ENCODE measurements at places on chromosomes 16 and 17.

DNA sequence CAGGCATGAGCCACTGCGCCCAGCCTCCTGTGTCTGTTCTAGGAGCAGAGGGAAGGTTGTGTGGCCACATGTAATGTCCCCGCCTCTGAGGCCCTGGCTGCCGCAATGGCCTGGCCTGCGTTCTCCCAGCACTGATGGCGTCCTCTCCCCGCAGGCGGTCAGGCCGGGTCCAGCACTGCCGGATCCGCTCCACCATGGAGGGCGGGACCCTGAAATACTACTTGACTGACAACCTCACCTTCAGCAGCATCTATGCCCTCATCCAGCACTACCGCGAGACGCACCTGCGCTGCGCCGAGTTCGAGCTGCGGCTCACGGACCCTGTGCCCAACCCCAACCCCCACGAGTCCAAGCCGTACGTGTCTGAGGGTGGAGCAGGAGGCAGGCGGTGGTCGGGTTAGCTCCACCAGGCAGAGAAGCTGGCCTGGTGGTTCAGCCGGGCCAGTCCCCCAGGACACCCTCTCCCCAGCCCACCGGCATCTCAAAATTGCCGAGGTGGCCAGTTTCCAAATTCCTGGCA, 100.8 kb downstream of the SDR42E1 start:
- DNase-seq = no peak

- DNase-seq = no peak
Observed at GRCh38 chr17:78206298-78206697, 7.8 kb upstream of the BIRC5 start.

DNA sequence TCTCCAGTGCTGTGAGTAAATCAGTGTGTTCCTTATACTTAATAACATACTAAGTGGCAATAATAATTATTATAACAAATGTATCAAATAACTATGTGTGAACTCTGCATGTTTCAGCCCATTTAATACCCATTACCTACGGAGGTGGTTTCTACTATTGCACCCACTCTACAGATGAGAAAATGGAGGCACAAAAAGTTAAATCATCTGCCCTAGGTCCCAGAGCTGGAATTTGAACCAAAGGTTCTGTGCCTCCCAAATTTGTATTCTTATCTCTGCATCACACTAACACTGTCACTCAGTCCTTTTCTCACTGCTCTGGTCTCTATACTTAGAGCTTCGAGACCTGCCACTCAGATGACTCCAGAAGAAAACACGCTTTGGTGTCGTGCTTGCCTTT, 417.0 kb downstream of the MAF start:
- no peak for DNase-seq

GRCh38 chr17:1541367-1541904, 21.2 kb downstream of the PITPNA start:
- DNase-seq = no peak

DNA sequence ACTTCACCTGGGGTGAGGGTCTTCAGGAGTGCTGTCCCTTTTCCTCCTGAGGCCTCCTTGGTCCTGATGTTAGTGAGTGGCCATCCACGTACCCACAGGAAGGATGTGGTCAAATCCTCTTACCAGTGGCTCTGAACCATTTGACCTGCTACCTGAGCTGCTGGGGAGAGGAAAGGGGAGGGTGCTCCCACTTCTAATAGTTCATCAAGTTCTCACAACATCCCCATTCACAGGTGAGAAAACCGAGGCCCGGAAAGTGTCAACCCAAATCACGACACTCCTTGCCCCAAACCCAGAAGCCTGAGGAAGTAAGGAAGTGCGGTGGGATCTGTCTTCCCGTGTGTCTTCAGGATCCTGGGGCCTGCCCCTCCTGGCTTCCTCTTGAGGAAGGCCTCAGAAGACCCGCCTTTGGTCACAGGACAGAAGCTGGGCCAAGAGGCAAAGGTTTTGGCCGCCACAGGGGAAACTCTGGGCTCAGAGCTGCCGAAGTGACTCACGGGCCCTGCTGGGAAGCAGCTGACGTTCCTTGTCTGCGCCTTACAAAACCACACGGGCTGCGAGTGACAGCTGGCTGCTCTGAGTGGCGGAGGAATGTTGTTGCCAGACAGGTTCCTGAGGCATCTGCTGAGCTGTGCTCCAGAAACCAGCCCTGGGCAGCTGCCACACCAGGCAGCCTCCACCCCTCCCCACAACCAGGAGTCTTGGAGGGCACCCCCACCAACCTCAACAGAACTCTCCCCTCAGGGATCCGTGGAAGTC, 13.9 kb upstream of the KIFC3 start:
- DNase-seq = no peak

DNA sequence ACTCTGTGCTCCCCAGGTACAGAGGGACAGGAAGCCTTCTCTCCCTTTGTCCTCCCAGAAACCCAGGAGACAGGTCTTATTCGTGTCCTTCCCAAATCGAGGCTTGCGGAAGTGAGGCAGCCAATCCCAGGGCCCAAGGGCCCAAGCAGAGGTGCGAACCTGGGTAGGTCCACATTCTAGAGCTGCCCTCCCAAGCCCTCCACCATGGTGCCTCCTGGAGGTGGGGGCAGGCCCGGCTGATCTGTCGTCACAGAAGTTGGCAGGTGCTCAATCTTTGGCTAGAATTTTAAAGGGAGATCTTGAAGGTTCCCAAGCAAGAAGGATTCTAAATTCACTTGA, 21.5 kb downstream of the MRC2 start:
- no peak for DNase-seq

DNA sequence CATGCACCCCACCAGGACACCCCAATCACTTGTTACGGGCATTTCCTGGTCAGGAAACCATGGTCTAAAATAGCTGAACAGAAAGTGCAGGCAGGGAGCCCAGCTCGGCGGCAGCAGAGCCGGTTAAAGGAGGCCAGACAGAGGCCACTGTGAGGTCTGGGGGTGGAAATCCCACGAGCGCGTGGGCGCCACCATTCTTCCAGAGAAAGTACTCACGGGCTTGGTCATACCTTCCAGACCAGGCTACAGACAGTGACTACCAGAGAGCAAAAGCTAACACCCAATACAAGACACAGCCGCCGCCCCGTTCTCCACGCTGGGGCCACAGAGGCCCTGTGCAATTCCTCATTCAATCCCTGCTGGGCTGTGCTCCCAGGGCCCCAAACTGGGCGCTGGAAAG, 11.9 kb downstream of the CEP131 start:
- no peak for DNase-seq

DNA sequence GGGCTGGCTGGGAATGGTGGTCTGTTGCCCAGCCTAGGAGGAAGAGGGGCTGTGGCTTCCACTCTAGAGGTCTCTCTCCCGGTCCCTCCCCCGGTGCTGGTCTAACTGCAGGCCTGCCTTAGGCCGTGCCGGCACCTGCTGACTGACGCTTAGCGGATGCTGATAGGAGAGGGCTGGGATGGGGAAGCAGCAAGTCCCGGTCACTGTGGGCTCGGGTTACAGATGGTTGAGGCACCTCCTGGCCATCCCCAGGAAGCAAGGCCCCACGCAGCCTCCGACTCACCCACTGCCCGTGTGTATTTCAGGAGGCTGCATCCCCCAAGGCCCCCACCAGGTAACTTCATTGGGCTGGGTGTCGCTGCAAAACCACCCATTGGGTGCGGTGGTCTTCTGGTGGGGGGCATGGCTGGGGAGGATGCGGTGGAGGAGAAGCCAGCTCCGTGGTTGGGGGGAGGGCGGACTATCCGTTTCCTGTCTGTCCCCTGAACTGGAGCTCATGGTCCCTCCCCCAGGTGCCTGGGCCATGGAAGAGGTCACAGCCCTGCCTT, 278.9 kb downstream of the SEC14L1 start:
- no peak for DNase-seq

DNA sequence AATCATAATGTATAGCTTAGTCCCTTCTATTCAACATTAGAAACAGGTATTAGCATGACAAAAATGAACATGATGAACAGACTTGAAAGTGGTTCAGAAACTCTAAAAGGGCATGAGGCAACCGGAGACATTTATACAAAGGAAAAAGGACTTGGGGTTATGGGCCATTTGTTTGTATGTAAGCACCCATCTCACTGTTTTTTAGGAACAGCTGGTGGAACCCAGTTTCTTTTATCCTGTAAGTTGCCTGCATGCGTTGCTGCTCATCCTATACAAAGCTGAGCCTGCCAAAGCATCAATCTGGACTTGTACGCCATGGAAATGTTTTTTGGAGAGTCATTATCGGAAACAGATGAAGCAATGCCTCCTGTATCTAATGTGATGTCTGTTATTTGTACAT, 72.3 kb upstream of the NACA2 start:
- no peak for DNase-seq

GRCh38 chr17:72592242-72592966, 471.6 kb downstream of the SOX9 start:
- DNase-seq = no peak

DNA sequence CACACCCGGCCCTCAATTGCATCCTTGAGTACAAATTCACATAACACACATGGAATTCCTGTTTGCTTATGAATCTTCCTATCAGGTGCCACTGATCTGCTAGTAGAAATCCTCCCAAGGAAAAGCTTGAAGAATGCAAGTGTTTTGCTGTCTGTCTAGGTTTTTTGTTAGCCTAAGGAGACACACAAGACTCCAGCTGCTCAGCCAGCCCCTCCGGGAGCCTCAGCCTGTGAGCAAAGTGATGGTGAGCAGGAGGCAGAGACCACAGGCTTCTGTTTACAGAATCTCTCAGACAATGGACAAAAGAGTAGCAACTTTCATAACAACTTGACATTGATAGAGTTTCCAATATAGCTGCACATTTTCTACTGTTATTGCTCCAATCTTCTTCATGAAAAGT, 18.4 kb upstream of the PRKCA start:
- DNase-seq = no peak

DNA sequence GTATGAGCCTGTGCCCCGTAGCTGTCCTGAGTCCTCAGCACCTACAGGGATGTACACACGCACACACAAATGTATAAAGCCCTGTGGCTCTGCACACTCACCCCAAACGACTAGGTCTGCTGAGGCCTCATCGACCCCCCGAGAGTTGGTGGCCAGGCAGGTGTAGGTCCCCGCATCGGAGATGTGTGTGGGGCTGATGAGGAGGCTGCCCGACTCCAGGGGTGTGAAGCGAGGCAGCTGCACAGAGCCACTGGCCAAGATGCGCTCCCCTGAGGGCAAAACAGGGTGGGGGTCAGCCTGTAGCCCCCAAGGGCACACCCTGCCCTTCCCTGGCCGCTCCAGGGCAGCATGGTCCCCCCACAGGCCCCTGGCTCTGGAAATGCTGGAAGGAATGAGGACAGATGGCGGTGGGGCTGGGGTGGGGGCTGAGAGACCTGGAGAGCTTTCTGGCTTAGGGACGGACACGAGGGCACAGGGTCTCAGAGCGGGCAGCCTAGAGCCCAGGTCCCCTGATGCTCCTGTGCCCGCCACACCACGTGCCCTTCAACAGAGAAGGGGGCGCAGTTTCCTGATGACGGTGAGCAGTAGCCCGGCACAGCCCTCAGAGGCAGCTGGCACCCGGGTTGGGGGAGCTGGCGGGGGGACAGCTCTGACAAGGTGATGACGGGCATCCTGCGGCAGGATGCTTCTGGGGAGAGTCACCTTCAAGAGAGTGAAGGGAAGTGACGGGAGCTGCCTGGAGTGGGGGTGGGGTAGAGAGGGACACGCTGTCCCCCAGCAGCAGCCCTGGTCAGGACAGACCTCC, 119.8 kb upstream of the CDC42EP4 start:
- DNase-seq = no peak

GRCh38 chr16:88983771-88984687, 7.0 kb upstream of the CBFA2T3 start:
- no peak for DNase-seq

GRCh38 chr16:50453446-50453845, 84.7 kb upstream of the BRD7 start:
- no peak for DNase-seq

- DNase-seq = no peak
Observed at GRCh38 chr16:75193265-75193650, 13.7 kb downstream of the CTRB2 start.

- no peak for DNase-seq
Observed at GRCh38 chr17:33896263-33896662, 358.8 kb upstream of the CCL2 start.

- DNase-seq = peak; percentile 30
Observed at GRCh38 chr17:44599298-44600175, 42.3 kb downstream of the FZD2 start.

GRCh38 chr17:55314061-55314783, 49.5 kb downstream of the HLF start:
- no peak for DNase-seq

GRCh38 chr16:11091021-11091785, 146.8 kb downstream of the CLEC16A start:
- DNase-seq = no peak

- no peak for DNase-seq
Observed at GRCh38 chr16:53080345-53081031, 25.7 kb downstream of the CHD9 start.

DNA sequence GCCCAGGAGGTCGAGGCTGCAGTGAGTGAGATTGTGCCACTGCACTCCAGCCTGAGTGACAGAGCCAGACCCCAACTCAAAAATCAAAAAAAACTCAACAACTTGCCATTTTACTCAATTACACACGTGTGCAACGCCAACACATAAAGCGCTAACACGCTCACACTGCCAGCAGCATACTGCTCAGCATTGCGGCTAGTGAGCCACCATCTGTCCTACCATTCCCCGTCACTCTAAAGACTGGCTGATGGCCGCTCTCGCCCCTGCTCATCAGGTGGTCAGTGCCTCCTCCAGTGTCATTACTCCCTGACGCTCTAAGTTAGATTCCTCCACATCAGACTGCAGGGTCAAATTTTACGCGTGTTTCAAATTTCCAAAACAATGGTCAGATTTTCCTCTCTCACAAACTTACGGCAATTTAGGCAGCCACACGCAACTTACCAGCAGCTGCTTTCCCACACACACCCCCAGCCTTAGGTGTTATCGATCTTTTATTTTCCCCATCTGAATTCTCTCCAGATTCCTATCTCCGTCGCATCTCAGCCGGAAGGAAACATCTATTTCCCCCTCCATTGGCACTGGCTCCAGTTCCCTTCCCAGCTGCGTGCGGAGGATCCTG, 240.8 kb downstream of the C16orf95 start:
- no peak for DNase-seq

DNA sequence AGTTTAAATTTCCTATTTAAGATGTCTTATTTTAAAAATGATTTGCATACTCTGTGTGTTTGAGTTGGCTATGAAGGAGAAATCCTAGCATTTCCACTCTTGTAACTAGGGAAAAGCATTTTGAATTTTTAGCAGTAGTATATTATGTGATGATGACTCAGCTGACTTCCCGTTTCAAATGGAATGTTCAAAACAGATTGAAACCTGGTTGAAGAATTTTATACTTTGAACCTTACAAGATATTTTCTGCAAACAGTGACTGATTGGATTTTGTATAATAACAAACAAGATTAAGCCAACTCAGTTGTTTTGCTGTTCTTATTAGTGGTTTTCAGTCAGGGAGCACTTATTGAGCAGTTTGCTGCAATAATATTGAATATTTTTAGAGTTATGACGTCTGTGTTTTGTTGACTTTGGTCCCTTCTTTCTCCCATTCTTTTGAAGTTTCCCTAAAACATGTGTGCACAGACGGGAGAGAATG, 8.0 kb downstream of the TNRC6A start:
- no peak for DNase-seq

DNA sequence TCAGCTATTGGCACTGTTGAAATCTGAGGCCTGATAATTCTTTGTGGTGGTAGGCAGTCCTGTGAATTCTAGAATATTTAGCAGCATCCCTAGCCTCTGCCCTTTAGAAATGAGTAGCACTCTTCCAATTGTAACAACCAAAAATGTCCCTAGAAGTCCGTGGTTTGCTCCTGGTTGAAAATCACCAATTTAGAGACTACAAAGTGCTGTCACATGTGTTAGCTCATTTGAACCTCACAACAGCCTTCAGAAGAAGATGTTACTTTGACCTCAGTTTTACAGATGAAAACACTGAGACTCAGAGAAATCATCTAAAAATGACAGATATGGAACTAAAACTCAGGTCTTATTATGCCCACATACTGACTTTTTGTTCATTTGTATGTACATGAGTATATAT, 103.2 kb downstream of the TANC2 start:
- no peak for DNase-seq
